Stimulated activated CD8-positive, alpha-beta memory T cell treated with anti-CD3 and anti-CD28 coated beads, Interleukin-15, amount 100 ng/mL, for 24 hours (primary cell): ENCODE measurements at places on chromosomes 11 and 22.

DNA sequence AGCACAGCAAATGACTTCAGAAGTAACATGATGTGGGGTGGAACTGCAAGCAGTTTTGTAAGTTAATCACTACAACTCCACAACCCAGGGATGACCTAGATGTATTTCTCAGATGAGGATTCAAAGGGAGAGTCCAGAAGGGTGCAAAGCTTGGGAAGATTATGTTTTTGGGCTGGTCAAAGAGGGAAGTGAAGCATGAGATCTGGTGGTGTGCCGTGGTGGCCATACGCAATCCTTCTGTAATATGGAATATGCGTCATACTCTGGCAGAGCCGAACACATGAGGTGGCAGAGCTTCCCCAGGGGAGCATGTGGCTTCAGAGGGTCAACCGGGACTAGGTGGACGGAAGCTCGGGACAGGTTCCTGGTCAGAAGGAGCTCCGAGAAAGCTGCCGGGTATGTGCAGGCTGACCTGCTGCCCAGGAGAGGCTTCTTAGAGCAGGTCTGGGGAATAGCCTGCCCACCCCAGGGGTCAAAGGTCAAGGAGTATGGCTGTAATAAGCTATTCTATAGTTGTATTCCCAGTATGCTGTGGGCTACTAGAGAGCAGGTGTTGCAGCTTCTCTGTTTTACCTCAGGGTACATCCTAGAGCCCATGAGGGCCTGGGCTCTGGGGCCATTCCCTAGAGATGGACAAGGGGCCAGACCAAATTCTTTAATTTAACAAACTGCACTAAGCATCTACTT, 70.1 kb upstream of the PHOX2A start:
- DNase-seq, result no peak

- DNase-seq, result no peak
Measured at GRCh38 chr22:37316875-37317371, 34.6 kb downstream of the CYTH4 start.

DNA sequence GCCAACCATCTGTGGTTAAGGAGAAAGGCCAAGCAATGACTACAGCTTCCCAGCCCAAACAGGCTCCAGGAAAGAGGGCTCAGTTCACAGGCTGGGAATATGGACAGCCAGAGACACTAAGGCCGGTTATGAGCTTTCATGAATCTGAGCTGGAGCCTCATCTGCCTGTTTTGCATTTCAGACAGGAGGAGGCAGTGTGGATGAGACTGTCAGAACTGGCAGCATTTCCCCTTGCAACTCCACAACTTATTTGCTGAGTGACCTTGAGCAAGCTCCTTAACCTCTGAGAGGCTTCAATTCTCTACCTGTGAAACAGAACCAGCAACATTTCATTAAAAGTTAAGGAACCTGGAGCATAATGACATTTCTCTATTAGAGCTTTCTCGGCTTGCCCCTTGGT, 264.0 kb downstream of the ETS1 start:
- DNase-seq, result no peak

DNA sequence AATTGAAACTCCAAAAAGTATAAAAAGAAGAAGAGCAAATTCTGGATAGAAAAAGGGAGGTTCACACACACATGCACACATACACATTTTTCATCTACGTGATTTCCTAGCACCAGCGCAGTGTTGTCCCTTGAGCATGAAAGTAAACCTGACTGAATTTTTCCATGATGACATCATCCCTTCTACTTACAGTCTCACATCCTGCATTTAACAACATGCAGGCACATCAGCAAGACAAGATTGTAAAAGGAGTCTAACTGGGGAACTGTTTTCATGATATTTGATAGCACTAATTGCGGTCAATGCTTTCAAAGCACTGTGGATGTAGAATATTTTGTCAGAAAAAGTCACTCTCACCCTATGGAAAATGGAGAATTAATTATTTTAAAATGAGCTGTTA, 36.6 kb downstream of the GAS2 start:
- no peak for DNase-seq

GRCh38 chr11:68992743-68993255, 12.0 kb upstream of the MRGPRD start:
- no peak for DNase-seq

DNA sequence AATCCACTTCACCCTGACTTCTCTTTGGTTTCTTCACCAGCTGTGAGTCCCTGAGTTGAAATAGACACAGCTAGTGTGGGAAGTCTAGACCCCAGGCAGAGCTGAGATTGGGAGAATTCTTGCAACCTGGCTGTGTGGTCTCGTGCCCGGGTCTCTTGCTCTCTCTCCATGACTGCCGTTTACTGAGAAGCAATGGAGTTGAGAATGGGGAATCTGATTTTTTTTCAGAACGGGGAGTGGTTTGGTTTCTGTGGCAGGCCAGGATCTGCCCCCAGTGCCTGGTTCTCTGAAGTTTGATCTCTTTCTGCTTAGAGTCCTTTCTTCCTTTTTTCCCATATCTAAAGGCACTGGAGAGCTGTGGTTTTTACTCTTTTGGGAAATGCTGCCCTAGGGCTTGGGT, 1.5 kb downstream of the SIDT2 start:
- no peak for DNase-seq

DNA sequence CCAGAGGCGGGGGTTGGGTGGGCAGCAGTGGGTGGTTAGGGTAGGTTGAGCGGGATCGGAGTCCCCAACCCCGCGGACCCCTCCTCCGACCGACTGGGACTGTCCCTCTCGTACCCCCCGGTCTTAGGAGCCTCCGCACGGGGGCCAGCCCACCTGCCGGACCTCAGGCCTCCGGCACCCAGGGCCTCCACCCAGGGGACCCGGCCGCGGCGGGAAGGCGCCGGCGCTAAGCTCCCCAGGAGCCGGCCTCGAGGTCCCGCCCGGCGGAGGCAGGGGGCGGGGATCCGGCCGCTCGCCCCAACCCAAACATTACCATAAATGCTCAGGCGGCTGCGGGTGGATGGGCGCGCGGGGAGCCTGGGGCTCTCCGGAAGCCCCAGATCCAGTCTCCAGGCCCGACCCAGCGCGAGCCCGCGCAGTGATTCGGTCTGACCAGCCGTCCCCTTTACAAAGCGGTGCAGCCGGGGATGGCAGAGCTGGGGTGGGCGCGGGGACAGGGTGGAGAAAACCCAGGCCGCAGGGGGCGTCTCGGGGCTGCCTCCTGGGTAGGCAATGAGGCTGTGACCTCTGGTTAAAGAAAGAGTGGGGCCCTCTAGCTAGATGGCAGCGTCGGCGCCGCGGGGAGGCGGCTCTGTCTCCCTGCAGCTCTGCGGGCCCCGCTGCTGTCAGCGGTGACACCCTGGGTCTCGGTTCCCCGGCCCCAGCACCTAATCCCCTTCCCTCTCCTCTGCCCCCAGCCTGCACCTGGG, 4.0 kb upstream of the MCAM start:
- no peak for DNase-seq

- no peak for DNase-seq
Measured at GRCh38 chr11:123544631-123545375, 109.6 kb downstream of the SCN3B start.

- no peak for DNase-seq
Measured at GRCh38 chr11:90134478-90135003, at the start of gene NAALAD2. NAALAD2 (plus strand) TSS chr11:90134663; CDS start chr11:90134759, 96 bp downstream.

DNA sequence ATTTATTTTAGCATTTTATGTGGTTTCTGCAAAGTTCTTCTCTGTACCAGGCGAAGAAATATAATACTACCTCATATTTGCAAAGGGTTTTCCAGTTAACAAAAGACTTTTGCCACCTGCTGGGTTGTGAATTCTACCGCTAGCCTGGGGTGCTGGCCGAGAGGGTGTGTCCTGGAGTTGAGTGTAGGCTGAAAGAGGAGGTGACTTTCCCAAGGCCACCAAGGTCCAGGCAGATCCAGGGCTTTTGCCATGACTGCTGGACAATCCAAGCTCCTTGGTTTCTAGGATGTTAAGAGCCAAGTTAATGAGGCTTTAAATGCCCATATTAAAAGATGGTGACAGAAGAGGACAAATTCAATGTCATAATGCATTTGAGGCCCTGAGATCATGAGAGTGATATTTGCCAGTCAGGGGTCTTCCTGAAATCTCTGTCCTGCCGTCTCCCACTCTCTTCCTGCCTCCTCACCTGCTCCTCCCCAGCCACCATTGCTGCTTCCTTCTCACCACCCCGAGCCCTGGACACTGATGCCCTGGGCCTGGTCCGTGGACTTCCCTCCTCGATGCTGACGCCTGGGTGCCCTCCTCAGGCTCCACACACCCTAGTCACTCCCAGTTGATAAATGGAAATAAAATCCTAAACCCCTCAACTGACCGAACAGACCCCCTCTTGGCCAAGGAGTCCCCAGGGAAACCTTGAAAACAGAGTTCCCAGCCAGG, 825.6 kb downstream of the TBC1D22A start:
- DNase-seq, result no peak

GRCh38 chr11:28242596-28242995, 134.4 kb downstream of the METTL15 start:
- DNase-seq, result no peak

DNA sequence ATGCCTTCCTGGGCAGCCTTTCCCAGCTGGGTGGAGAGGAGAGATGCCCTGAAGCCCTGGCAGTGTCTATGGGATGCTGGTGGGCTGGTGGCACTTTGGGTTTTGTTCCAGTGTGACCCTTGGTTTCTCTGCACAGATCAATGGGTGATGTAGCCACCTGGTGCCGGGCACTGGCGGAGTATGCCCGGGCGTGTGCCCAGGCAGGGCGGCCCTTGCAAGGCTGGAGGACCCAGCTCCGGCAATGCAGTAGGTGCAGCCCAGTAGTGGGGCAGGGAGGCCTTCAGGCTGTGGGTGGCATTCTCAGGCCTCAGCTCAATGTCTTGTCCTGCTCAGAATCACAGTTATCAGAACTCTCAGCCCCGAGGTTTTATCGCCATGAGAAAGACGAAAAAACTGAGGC, 11.9 kb downstream of the OTOG start:
- DNase-seq, result no peak

DNA sequence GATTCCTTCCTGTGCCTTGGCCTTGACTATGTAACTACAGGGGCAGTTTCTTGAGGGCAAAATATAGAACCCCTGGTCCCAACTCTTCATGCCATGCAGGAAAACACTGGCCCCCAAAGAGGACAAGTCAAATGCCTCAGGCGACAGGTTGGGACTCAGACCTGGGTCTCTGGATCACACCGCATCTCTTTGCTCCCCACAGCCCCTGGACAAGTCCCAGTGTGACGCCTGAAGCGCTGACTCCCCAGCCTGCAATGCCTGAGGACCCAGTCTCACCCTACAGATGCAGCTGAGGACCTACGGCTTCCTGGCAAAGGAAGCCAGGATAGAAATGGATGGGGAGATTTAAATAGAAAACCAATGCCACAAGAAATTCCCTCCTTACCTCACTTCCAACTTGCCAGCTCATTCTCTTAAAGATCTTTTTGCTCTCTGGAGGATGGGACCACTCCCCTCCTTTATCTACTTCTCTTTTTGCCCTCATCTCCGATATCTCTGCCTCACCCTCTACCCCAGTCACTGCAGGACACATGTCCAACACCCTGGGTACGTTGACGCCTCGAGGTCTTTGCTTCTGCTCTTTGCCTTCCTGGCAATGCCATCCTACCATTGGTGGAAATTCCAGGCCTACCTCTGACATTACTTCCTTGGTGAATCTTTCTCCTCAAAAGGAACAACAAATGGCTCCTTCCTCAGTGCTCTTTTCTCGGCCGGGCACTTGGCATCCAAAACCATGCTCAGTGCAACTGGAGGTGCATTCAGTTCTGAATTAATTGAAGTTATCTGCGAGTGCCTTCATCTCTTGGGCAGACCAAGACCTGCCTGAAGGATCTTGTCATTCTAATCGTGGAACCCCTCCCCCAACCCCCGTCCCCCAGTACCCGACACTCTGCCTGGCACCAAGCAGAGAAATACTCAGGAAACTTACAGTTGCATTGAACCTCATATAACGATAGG, 2.0 kb upstream of the PRDM11 start:
- DNase-seq, result no peak

DNA sequence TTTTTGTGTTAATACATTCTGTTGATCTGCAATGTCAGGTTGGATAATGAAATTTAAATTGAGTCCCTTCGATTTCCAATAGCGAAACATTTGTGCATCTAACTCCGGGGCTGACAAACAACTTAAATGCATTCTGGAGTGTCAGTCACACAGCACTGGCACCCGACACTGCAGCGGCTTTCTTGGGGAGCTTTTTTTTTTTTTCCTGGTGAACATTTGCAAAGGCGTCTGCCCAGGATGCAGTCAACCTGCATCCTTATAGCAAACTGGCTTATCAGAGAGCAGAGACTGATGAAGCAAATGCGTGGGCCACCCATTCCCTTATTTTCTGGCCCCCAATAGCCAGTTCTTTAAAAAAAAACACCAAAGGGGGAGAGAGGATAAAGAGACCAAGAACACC, 1167.7 kb downstream of the LRRC4C start:
- no peak for DNase-seq

DNA sequence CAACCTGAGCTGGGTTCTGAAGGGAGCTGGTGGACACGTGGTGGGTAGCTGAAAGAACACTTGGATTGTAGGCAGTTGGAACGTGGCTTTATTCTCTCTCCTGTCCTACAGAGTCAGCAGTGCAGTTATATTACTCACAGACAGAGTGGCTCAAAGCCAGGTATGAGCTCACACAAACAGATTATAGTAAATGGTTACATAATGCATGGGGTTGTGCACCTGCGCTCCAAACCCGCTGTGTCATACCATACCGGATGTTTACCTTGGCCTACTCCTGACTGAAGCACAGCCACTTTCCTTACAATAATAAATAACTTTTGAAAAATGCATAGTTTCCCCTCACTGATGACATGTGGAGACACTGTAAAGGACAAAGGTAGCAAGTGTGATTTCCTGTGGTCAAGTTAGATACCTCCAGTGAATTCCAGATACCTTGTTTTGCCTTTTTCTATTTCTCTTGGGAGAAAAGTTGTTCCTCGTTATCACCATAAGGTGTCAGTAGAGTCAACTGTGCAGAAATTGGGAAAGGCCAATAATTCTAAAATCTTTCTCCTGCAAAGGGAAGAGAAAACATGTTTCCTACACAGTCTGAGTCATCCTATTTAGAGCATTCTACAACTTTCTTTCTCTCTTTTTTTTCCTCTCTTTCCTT, 13.5 kb downstream of the MS4A6A start:
- no peak for DNase-seq
